Activated CD4-positive, alpha-beta memory T cell treated with anti-CD3 and anti-CD28 coated beads, Interleukin-2, amount 10 ng/mL, durations not matched to agents 7 days and 5 days (primary cell): ENCODE measurements at places on chromosomes 3 and 15.

DNA sequence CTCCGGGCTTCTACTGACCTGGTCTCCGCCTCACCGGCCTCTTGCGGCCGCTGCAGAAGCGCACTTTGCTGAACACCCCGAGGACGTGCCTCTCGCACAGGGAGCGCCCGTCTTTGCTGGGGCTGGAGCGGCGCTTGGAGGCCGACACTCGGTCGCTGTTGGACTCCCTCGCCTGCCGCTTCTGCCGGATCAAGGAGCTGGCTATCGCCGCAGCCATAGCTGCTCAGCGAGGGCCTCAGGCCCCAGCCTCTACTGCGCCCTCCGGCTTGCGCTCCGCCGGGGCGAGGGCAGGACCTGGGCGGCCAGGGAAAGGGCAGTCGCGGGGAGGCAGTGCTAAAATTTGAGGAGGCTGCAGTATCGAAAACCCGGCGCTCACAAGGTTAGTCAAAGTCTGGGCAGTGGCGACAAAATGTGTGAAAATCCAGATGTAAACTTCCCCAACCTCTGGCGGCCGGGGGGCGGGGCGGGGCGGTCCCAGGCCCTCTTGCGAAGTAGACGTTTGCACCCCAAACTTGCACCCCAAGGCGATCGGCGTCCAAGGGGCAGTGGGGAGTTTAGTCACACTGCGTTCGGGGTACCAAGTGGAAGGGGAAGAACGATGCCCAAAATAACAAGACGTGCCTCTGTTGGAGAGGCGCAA, 319.2 kb downstream of the FGF12 start:
- DNase-seq: no peak

GRCh38 chr3:153658136-153658535, 463.1 kb upstream of the ARHGEF26 start:
- no peak for DNase-seq

GRCh38 chr15:65761210-65761926, 30.7 kb downstream of the DENND4A start:
- no peak for DNase-seq

DNA sequence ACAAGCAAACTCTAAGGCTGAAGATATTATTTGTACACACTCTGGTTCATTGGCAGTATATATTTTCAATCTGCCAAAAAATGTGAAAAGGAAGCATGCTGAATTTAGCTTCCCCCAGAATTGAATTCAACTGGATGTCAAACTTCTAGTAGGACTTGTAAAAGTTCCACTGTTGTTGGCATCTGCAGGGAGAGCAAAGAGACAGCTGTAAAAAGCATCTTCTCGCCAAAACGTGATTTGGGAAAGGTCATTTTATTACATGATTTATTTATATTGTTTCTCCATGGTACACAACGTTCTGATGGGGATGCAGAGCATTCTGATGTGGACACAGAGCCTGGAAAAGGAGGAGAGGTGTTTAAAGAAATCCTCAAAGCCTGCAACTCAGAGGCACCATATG, 196.7 kb upstream of the ADAMTS9 start:
- no peak for DNase-seq

DNA sequence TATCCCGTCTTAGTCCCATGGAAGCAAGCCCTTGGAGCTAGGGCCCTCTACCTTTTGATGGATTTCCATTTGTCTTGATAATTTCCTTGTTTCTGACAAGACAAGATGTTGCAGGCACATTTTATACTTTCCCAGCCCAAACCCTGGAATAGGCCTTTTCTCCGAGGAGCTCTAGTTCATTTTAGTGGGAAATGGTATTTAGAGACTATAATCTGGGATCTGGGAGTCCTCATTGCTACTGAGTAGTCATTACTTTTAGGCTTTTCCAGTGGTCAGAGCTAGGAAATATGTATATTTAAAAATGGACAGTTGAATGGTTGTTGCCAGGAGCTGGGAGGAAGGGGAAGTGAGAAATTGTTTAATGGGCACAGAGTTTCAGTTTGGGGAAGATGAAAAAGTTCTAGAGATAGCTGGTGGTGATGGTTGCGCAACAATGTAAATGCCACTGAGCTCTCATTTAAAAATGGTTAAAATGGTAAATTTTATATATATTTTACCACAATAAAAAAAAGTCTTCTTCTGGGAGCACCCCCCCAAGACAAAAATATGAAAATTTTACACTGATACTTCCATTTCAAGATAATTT, 31.6 kb downstream of the MLH1 start:
- DNase-seq: no peak

DNA sequence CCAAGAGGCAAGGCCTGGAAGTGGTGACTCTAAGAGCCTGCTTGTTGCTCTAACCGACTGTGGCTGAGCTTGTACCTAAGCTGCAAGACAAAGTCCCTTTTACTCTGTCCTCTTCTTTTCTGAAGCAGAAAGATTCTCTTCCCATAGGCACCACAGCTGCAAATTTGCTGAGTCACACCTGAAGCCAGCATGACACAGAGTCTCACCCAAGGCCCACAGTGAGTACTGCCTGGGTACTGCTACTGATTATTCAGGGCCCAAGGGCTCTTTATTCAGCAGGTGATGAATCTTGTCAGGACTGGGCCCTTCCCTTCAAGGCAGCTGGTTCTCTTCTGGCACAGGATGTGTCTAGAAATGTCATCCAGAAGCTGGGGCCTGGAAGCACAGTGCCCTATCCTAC, 18.9 kb upstream of the TIGIT start:
- DNase-seq: no peak

GRCh38 chr3:40098261-40098759, 211.2 kb upstream of the EIF1B start:
- DNase-seq: no peak

- no peak for DNase-seq
These were observed 67.9 kb upstream of the RBP1 start for GRCh38 chr3:139607257-139608107.

DNA sequence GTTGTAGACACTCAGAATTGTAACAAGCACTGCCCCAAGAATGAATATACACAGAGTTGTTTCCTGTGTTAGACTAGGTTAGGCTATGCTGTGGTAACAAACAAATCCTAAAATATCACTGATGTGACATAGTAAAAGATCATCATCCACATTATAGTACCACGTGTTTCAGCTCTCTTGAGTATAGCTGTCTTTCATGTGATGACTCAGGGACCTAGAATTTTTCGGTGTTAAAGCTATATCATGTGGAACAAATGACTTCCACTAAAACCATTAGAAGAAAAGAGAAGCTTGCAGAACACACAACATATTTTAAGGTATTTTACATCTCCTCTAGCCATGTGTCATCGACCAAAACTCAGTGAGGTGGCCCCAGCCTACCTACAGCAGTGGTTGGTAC, 307.9 kb upstream of the RBMS3 start:
- no peak for DNase-seq

- DNase-seq: no peak
These were observed 1.5 kb upstream of the IDH2 start for GRCh38 chr15:90103701-90104329.

DNA sequence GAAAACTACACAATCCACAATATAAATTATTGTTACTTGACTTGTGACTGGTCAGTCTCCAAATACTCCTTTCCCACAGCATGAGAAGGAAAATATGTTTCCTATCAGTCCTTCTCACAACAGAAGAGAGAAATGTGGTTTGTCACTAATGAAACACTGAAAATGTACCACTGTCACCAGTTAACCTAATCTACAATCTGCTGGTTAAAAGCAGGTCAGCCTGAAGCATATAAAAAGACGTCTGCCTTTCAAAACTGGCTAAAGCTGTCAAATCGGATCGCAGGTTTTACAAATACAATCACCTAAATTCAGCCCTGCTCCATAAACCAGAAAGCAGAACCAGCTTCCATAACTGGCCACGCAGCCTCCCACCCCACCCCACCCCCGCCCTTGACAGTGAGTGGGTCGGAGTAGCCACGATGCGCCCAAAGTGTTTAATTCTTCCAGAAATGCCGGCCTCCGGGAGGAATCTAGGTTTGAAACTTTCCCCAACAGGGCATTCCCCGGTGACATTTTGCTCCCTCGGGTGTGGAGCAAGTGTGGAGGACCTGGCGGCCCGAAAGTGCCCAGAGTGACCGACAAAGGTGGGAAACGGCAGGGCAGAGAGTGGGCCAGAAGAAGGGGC, 682 bp downstream of the ETFA start:
- DNase-seq: no peak

DNA sequence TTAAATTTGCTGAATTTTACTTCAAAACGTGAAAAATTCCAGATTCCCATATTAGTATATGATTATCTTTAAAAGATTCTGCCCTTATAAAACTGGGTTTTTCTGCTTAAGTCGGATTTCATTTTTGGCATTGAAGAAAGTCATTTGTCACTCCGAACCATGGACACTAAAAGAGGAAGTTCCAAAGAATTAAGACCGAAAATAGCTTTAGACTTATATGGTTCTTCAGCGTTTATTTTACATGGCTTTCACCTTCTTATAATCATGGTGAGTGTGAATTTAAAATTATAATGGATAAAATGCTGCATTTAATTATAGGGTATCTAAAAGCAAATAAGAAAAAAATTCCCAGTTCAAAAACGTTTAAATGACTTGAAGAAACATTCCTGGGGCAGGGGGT, 1.0 kb downstream of the C3orf38 start:
- no peak for DNase-seq

GRCh38 chr15:45093013-45093412, 21.0 kb downstream of the DUOX2 start:
- no peak for DNase-seq

GRCh38 chr3:110995461-110996231, 76.0 kb upstream of the NECTIN3 start:
- no peak for DNase-seq

- no peak for DNase-seq
These were observed 49.8 kb downstream of the ZDHHC3 start for GRCh38 chr3:44926172-44926571.

DNA sequence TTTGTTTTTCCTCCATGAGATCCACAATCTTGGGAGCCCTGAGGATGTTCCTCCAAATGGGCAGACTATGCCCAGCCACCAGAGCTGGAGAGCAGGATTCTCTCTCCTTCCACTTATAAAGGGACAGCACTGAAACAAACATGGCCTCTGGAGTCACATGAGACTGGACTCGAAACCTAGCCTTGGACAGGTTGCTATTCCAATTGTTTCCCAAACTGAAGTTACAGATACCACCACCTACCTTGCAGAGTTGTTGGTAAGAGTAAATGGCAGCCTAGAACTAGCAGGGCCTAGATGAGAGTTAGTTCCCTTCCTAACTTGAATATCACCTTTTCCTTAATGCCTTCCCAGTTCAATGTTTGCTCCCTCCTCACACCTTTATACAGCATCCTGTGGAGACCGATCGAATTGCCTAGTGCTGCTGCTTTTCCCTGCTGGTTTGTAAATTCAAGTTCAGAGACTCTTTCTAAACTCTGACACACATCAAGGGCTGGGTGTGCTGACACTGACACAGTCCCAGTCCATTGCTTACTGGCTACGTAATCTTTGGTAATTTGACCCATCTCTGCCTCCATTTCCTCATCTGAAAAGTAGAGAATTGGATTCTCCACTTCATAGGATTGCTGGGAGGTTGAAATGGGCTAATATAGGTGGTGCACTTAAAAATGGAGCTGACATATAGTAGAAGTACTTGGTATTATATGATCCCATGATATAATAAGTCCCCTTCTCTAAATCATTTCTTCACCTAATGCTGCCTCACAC, 2.6 kb downstream of the IMP3 start:
- DNase-seq: no peak

DNA sequence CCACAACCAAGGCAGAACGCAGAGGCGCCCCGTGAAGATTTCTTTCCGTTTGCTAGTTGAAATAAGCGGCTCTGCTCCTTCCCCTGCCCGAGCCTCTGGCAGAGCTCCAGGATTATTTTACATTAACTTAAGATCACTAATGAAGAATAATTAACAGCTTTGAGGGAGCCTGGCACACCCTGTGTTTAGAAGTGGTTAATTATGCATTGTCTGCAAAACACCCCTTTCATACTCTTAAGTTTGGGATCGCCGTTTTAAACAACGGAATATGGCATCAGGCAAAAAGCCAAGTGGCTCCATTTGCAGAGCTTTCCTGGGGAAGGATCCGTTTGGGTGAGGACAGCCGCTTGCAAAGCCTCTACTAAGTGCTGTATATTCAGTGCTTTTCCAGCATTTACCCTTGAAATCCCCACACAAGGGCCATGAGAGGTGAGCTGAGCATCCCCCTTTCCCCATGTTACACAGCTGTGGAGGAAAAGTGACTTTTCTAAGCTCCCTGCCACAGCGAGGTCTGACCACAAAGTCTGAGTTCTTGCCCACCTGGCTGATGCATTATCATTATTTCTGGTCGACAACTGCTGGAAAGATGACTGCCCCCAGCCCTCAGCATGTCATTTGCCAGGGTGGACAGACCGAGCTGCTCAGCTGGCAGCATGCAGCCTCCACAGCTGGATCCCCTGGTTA, 33.9 kb downstream of the IQSEC1 start:
- DNase-seq: no peak

- no peak for DNase-seq
These were observed 313.7 kb upstream of the COL8A1 start for GRCh38 chr3:99324636-99325203.

- no peak for DNase-seq
These were observed 12.2 kb upstream of the PIK3R4 start for GRCh38 chr3:130758624-130759369.

DNA sequence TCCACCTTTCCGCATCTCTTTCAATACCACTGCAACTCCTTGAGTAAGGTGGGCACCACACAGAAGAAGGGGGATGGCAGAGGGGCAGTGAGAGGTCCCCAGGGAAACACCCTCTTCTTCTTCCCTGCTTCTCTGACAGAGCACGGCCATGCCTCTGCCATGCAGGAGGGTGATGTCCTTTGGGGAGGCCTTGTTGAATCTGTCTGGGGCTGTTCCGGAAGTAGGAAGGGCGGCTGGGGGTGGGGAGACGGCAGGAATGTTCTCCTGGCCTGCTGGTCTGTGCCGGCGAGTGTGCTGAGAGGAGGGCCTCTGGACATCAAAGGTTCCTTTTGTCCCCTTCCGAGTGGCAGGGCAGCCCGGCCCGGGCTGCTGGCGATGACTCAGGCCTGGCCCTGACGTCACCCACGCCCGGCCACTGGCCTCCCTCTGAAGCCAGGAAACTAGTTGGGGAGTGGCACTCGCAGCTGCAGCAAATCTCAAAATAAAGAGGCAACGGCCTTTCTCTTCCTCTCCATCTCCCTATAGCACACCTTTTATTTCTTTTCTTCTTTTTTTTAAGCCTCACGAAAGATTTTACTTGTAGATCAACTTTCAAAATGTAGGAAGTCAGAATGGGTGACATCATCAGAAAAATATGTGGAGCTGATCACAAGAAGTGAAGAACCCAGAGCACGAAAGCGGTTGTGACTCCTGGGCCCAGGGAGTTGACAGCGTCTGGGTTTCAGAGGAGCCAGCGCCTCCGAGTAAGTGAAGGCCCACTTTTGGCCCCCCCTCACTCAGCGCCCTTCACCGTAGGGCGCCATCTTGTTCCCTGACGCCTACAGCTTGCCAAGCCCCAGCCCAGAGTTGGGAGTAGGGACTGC, at the start of gene ZBTB38:
TSS of gene ZBTB38 (plus strand) at position 443 of the 863 bp plus-strand sequence. CDS start 73,885 bp downstream, outside the sequence.
- DNase-seq: no peak

GRCh38 chr3:172236771-172237742, 197.7 kb downstream of the FNDC3B start:
- no peak for DNase-seq

GRCh38 chr3:16186086-16186485, 11.6 kb downstream of the GALNT15 start:
- no peak for DNase-seq

GRCh38 chr3:157082305-157082982, 77.5 kb downstream of the CCNL1 start:
- DNase-seq: no peak

GRCh38 chr3:25103391-25103790, 324.7 kb upstream of the RARB start:
- no peak for DNase-seq
